ENCODE measurements at places on chromosomes 6 and 20. TPM values are rescaled to one million over a fixed set of nuclear protein-coding genes. Genes with fewer than 3 reads are reported as not detected.

Gene TAPBP
- polyA plus RNA-seq, result 16.6 TPM

GRCh38 chr6:28254121-28254519 lies 2.1 kb upstream of the ZKSCAN4 start:
- no peak for DNase-seq

DNA sequence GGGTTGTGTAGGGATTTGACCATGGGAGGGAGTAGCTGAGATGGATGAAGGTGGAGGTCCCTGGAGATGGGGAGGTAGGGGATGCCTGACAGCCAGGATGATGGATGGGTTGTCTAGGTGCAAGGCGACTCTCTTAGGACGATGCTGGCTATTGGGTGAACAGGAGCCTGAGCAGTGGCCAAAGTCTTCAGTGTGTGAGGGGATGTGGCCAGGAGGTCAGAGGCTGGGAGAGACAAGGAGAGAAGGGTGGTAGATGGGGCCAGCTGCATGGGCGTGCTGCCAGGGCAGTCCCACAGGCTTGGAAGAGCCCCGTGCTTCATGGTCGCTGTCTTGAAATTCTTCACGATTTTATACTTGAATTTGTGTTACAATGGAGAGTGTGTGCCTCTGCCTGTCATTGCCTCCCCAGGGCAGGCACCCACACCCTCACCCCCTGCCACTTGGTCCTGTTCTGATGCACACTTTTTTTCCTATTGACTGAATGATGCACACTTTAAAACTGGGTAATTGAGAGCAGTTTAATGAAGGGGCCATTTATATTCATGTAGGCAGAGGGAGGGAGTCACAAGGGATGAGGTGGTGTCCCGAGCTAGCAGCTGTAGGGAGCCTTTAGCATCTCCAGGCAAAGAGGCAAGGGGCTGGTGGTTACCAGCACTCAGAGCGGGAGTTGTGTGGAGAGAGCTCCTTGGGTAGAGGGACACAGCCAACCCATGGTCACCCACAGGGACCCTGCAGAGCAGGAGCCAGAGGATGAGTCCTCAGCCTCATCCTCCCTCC lies 120.7 kb downstream of the DHX35 start:
- no peak for DNase-seq

GRCh38 chr6:87277123-87277522 lies 45.3 kb upstream of the SMIM8 start:
- DNase-seq, result no peak

DNA sequence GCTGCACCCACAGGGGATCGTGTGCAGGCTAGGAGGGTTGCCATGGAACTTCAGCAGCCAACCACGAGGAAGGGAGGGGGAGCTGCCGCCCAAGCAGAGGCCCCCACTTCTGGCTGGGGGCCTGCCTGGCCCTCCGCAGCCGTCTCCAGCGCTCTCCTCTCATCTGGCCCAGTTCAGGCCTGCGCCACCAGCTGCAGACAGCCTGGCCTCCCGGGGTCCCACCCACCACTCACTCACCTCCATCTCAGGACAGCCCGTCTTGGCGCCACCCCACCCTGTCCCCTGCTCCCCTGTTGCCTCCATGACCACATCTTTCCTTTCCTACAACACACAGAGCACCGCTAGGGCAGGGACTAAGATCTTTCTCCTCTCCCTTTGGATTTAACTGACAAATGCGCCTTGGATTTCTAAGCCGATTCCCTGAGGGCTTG lies 98.7 kb downstream of the ANKRD60 start:
- DNase-seq, result no peak

DNA sequence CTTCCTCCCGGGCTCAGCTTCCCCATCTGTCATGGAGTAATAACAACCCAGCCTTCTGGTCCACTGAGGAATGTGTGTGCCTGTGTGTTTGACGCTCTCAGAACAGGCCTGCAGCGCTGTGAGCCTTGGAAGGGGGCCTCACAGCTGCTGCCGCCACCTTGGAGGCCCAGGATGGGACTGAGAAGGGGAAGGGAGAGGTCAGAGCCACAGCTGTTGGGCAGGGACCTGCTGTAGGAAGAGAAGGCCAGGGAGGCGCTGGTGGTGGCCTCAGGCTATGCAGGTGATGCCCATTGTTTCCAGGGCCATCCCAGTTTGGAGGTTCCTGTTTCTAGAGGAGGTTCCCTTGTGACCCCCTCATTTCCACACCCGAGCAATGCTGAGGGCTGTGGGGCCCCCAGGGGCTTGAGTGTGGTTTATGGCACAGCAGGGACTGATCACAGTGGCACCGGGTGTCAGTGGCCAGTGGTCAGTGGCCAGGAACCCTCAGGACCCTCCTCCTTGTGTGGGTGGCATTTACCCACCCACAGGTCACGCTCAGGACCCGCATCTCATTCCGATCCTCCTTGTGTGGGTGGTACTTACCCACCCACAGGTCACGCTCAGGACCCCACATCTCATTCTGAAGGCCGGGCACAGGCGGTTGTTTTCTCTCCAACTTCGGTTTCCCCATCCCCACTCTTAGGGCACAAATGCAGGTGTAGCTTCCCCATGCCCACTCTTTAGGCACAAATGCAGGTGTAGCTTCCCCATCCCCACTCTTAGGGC lies 14.0 kb downstream of the TPD52L2 start:
- no peak for DNase-seq

DNA sequence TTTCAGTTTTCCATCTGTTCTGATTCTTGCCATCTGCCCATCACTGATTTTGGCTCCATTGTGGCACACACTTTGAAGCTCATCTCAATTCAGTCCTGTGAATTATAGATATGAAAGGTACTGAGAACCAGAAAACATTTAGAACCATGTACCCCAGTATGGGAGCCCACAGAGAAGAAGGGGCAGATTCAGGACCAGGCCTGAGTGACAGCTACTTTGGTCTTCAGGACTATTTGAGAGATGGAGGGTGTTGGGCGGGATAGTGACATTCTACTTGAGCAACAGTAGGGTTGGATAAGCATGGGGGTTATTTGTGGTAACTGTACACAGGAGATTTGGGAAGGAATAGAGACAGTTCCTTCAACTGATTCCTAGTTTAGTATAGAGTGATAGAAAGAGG lies 259.2 kb upstream of the MANEA start:
- no peak for DNase-seq

DNA sequence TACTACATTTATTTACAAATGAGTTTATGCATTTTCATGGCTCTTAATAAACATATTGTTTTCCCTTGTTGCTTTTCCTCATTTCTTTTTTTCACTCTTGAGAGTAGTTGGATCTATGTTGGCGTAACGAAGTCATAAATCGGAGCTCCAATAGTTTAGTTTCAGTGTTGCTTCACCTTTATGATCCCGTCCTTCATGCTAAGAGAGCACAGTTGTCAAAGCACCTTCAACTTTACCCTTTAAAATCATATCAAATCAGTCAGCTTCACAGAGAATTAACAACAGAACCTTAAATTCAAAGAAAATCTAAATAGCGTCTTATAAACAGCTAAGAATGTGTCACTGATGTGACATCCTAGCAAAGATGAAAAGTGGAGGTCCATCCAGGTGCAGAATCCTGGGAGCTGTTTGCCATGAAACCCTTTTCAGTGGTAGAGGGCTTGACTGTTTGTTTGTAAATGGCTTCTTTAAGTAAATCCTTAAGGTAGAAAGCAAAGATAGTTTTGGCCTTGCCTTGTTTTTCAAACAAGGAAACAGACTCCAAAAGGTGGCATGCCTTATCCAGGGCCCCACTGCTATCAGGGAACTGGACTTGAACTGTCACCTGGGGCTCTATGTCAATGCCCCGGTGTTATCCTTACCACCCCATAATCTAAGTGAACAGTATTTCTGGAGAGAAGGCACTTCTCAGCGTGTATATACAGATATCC lies 148.4 kb downstream of the AKAP7 start:
- no peak for DNase-seq

Gene ELOVL4
- 2.8 TPM for polyA plus RNA-seq

Gene NELFCD
- polyA plus RNA-seq, result 56.0 TPM

- DNase-seq, result no peak
Observed at GRCh38 chr6:90103056-90103800, 193.4 kb downstream of the BACH2 start.

- DNase-seq, result peak; percentile 96
Observed at GRCh38 chr6:154510144-154510905, at the start of gene CNKSR3. TSS of gene CNKSR3 (minus strand) at chr6:154510685. CDS start at chr6:154510114, 571 bp downstream.

DNA sequence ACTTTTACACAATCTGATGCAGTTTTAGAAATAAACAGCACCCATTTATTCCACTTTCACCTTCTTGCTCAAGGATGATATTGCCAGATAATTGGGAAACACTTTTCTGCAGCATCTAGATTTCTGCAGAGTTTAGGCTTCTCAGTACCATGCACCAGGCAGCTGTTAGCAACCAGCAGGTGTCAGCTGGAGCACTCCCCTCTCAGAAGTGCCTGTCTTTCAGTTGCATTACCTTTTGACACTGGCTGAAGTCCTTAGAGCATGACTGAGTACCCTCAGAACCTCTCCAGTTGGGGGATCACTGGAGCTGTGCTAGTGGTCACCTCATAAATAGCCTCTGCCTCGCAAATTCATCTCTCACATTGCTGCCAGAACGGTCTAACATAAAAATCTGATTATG lies 91.2 kb downstream of the DNAH8 start:
- DNase-seq, result no peak
